ENCODE measurements at places on chromosomes 13 and 19. TPM values are rescaled to one million over a fixed set of nuclear protein-coding genes. Genes with fewer than 3 reads are reported as not detected.

Gene CCL25
- not detected for total RNA-seq

DNA sequence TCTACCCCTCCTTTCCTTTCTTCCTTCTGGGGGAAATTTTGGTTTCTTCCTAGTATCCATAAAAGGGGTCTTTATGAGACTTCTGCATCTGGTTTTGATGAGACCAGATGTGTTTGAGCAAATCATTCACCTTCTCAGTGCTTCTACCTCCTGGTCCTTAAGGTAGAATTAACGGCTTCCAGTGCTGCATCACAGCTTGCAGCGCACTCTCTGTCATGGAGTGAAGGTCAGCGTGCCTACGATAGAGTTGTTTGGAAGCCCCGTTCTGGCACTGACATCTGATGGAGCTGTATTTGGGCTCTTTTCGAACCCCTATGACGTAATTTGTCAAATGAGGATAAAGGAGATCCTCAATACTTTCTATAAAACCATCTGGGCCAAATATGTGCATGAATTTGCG is 164.2 kb downstream of the MTUS2 start:
- no peak for DNase-seq
- H3K4me1 ChIP-seq = no peaks in the 10 kb centered on the region
- no peaks in the 10 kb centered on the region for H3K27me3 ChIP-seq
- no peaks in the 10 kb centered on the region for H3K36me3 ChIP-seq

Gene SLITRK5
- 0.02 TPM for total RNA-seq

Gene AXL
- total RNA-seq = 9.9 TPM

GRCh38 chr13:41231025-41231677 is 32.2 kb downstream of the MTRF1 start:
- no peaks in the 10 kb centered on the region for H3K27me3 ChIP-seq
- no peak for DNase-seq
- no peak overlapping the region for H3K4me3 ChIP-seq
- no peaks in the 10 kb centered on the region for H3K4me1 ChIP-seq

DNA sequence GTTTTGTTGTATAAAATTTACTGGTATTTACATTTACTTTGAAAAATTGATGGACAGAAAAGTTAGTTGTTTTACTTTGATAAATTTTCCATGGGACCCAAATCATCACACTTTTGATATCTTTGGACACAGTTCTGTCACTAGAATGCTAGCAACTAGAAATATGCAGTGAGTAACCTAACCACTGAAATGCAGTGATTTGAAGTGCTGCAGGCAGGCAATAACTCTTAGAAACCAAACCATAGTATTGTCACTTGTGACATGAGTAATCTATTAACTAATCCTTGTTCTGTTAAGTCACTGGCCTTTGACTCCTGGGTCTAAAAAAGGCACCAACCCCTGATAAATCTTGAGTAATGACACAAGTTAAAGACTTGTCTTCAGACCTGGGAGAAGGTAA is 620.0 kb upstream of the ATXN8OS start:
- no peaks in the 10 kb centered on the region for H3K36me3 ChIP-seq
- H3K4me3 ChIP-seq = no peak overlapping the region
- H3K4me1 ChIP-seq = no peaks in the 10 kb centered on the region
- no peak overlapping the region for H3K27ac ChIP-seq

GRCh38 chr13:51221674-51222036 is 543 bp upstream of the FAM124A start:
- H3K4me1 ChIP-seq = no peaks in the 10 kb centered on the region
- DNase-seq = no peak

Gene GFY
- total RNA-seq = not detected

DNA sequence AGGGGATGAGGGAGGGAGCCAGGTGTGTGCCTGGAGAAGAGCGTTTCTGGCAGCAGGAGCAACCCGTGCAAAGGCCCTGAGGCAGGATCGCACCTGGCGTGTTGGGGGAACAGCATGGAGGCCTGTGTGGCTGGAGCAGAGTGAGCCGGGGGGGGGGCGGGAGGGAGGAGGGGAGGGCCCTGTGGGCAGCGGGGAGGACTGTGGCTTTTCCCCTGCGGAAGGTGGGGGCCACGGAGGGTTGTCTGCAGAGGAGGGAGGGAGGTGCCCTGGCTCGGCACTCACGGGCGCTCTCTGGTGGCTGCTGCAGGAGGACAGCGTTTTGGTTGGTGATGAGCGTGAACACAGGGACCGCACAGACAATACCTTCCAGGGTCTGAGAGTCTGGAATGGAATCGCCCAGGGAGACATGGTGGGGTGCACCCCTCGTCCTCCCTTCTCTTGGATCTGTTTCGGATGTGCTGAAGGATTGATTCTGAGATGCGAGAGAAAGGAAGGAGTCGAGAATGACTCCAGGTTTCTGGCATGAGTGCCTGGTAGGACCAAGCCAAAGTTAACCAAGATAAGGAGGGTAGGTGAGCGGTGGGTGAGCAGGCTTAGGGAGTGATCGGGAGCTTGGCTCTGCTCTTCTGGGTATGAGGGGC is 6.5 kb downstream of the RAB11B start:
- no peak overlapping the region for H3K4me3 ChIP-seq
- DNase-seq = peak; percentile 55
- peaks cover 32% of the 10 kb centered on the region for H3K36me3 ChIP-seq
- H3K4me1 ChIP-seq = peaks cover 53% of the 10 kb centered on the region

Gene C19orf81
- total RNA-seq = 5.2 TPM

DNA sequence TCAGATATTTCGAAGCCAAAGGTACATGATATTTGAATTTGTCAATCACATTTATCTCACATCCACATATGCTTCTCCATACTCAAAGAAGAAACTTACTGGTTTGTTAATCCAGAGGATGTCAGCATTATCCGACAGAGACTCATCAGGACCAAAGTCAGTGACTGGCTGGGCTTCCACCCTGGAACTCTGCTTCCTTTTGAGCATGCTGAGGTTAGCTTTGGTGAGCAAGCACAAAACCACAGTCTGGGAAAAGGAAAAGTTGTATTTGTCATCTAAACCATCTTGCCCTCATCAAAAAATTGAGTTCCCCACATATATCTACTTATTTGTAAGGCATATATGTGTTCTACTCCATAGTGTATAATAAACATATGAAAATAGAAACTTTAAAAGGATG is 17.4 kb downstream of the NALCN start:
- H3K27ac ChIP-seq = no peak overlapping the region
- no peak for DNase-seq
- no peaks in the 10 kb centered on the region for H3K4me1 ChIP-seq
- H3K36me3 ChIP-seq = no peaks in the 10 kb centered on the region

GRCh38 chr13:72728290-72728605 is 525 bp downstream of the BORA start:
- peak overlapping the region; percentile 96 for H3K4me3 ChIP-seq
- no peaks in the 10 kb centered on the region for H3K36me3 ChIP-seq
- H3K27ac ChIP-seq = peak overlapping the region; percentile 73
- peaks cover 20% of the 10 kb centered on the region for H3K4me1 ChIP-seq

- no peak overlapping the region for H3K27ac ChIP-seq
- H3K36me3 ChIP-seq = peaks cover 35% of the 10 kb centered on the region
- no peak overlapping the region for H3K4me3 ChIP-seq
- DNase-seq = no peak
- H3K4me1 ChIP-seq = peaks cover 2% of the 10 kb centered on the region
These were observed 20.2 kb downstream of the AP1M1 start for GRCh38 chr19:16217716-16218451.

GRCh38 chr19:18762125-18763023 is 28.7 kb downstream of the COMP start:
- no peaks in the 10 kb centered on the region for H3K36me3 ChIP-seq
- peak; percentile 69 for DNase-seq
- H3K4me3 ChIP-seq = no peak overlapping the region
- no peaks in the 10 kb centered on the region for H3K27me3 ChIP-seq

Gene CACNA1A
- total RNA-seq = 1.1 TPM

DNA sequence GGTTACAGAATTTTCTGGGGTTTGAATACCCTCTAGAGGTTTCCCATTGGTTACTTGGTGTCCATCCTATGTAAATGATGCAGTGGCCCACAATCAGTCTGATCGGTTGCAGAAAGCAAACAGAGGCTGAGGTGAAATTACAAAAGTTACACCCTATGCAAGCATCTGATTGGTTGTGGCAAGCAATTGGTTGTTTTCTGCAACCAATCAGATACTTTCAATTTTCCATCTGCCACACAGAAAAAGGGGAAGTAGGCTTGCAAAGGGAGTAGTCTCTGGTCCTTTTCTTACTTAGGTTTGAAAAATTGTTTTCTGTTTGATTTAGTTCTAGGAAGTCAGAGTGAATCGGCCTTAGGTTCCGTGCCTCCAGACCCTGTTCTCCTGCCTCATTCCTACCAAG is 93.1 kb downstream of the WTIP start:
- H3K27me3 ChIP-seq = no peaks in the 10 kb centered on the region
- H3K4me1 ChIP-seq = no peaks in the 10 kb centered on the region
- no peak overlapping the region for H3K27ac ChIP-seq

Gene ACER1
- total RNA-seq = not detected

DNA sequence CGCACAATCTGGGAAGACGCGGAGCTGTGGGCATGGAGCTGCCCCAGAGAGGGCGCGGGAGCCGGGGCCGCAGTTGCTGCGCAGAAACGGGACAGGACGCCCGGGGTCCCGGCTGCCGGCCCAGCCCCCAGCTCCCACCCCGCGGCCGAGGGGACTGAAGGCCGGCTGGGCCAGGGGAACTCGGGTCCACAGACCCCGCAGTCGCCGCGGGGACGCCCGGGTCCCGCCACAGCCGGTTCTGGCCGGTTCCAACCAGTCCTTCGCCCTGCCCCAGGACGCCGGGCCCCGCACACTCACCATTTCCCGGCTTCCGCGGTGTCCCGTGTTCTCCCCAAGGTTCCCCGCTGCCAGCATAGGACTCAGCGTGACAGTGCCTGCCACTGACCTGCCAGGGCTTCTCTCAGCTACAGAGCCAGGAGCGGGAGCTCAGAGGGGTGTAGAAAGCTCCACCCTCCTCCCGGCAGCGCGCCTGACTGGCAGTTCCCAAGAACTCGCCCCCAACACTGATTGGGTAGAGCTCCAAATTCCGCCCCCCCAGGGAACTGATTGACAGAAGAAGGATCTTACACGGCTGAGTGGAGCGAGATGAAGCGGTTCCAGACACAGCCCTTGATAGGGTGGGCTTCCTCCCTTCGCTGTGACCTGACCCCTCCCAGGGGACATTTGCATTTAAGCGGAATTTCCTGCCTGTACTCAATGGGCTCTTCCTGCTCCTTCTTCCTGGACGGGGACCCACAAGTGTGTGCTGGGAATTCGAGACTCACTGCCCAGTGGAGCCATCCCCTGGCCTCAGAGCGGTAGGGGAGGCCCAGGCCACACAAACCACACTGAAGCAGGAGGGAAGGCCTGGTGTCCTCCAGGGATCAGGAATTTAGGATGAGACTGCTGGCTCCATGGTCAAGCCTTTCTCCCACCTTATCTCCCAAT is at the start of gene ZNF442:
TSS of gene ZNF442 (minus strand) at position 448 of the 927 bp plus-strand sequence. CDS start 2,052 bp downstream, outside the sequence.
- H3K27ac ChIP-seq = peak within 1 kb of the TSS; percentile 89
- DNase-seq = peak; percentile 99
- H3K4me1 ChIP-seq = peaks cover 22% of the 10 kb centered on the region
- H3K4me3 ChIP-seq = peak within 1 kb of the TSS; percentile 88
- no peaks in the 10 kb centered on the region for H3K36me3 ChIP-seq

- H3K27ac ChIP-seq = no peak within 1 kb of the TSS
- DNase-seq = no peak
- H3K27me3 ChIP-seq = peaks cover 79% of the 10 kb centered on the region
- no peaks in the 10 kb centered on the region for H3K36me3 ChIP-seq
- H3K4me3 ChIP-seq = no peak within 1 kb of the TSS
- H3K4me1 ChIP-seq = no peaks in the 10 kb centered on the region
These were observed at the start of gene KLK8 for GRCh38 chr19:51001515-51001914. TSS of gene KLK8 (minus strand) at chr19:51001604. CDS start at chr19:51001167, 437 bp downstream.

DNA sequence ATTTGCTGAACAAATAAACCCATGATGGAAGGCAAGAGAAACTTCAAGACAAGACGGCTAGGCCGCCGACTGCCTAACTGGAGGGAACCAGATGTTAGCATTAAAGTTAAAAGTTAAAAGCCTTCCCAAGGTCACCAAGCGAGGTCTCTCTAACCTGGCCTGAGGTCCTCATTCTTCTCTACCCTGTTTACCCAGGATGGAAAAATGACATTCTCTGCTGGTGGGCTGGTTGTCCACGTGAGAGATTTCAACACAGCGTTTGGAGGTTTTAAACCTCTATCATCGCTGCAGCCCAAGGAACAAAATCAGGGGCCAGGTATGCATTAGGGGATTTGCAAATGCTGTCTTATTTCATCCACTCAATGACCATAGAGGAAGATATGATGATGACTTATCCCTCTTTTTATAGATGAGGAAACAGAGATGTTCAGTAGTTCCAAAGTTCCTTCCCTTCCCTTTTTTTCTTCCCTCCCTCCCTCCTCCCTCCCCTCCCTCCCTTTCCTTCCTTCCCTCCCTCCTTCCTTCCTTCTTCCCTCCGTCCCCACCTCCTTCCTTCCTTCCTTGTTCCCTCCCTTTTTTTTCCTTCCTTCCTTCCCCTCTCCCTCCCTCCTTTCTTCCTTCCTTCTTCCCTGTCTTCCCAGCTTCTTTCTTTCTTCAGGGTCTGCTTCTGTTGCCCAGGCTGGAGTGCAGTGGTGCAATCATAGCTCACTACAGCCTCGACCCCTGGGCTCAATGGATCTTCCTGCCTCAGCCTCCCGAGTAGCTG is 79.7 kb downstream of the INSR start:
- no peak overlapping the region for H3K4me3 ChIP-seq
- no peak for DNase-seq
- H3K36me3 ChIP-seq = peaks cover 7% of the 10 kb centered on the region
- no peak overlapping the region for H3K27ac ChIP-seq

GRCh38 chr13:36414461-36414860 is 17.8 kb upstream of the CCNA1 start:
- no peaks in the 10 kb centered on the region for H3K4me1 ChIP-seq
- no peaks in the 10 kb centered on the region for H3K36me3 ChIP-seq
- H3K27me3 ChIP-seq = no peaks in the 10 kb centered on the region
- H3K27ac ChIP-seq = no peak overlapping the region
- no peak overlapping the region for H3K4me3 ChIP-seq

GRCh38 chr13:70844391-70845108 is 736.3 kb upstream of the KLHL1 start:
- H3K4me3 ChIP-seq = no peak overlapping the region
- H3K27me3 ChIP-seq = peaks cover 3% of the 10 kb centered on the region
- H3K27ac ChIP-seq = no peak overlapping the region
- H3K4me1 ChIP-seq = no peaks in the 10 kb centered on the region

DNA sequence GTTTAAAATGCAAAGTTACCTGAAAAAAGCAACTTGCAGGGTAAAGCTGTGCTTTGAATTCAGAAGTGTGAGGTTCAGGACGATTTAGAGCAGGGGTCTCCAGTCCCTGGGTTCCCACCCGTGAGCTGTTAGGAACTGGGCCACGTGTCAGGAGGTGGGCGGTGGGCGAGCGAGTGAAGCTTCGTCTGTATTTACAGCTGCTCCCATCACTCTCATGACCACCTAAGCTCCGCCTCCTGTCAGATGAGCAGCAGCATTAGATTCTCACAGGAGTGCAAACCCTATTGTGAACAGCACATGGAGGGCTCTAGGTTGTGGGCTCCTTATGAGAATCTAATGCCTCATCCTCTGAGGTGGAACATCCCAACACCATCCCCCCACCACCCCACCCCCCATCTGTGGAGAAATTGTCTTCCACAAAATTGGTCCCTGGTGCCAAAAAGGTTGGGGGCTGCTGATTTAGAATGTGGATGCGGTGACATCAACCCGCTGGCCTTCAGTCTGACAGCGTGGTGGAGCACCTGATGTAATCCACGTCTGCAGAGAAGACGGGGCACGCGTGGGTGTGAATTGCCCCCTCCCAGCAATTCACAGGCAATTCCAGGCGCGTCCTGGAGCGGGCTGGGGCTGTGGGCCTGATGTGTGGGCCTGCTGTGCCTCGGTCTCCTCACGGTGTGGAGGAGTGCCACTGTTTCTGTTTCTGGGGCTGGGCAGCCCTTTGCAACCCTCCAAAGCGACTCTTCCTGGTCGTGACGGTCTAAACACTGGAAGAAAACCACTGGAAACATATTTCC is 214.0 kb upstream of the SOX1 start:
- DNase-seq = no peak
- no peaks in the 10 kb centered on the region for H3K36me3 ChIP-seq
- H3K4me1 ChIP-seq = no peaks in the 10 kb centered on the region
- no peak overlapping the region for H3K4me3 ChIP-seq
- peaks cover 34% of the 10 kb centered on the region for H3K27me3 ChIP-seq
